ENCODE measurements at places on chromosomes 5 and 9.

GRCh38 chr5:142726188-142726731 is 40.4 kb upstream of the FGF1 start:
- DNase-seq: no peak

DNA sequence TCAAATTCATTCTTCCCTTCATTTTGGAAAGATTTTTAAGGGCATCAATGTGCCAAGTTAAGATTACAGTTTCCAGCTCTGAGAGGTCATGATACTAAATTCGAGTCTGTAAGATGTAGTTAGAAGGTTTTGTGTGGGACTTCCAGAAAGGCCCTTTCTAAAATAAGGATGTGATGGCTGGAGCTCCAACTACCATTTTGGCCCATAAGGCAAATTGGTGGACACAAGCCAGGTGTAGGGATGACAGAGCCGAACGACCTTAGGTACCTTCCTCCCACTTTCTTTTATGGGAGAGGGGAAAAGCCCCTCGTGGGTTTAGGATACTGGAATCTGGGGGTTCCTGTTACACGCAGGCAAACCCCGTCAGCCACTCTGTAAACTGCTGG is 54.3 kb upstream of the PTPDC1 start:
- no peak for DNase-seq

- DNase-seq: no peak
Measured at GRCh38 chr5:56440871-56441740, 208.0 kb upstream of the ANKRD55 start.

DNA sequence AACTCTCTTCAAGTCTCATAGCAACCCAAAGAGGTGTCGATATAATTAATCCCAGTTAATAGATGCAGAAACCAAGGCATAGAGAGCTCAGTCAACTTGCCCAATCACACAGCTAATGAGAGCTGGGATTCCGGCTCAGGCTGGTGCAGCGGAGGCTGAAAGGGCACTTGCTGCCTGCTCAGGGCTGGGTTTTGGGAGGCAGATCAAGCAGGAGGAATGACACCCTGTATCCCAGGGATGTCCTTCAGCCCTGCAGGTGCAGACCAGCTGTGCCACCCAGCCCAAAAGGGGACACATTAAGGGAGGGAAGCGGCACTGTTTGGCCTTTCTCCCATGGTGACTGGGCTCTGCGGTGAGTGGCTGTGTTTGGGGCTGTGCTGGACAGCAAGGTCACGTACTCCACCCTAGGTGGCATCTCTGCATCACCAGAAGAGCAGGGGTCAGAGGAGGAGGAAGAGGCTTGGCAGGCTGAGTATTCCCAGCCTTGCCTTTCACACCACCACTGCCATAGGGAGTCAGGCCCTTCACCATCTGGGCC is 124.1 kb downstream of the MVB12B start:
- no peak for DNase-seq

GRCh38 chr9:37032713-37033112 is 1.4 kb downstream of the PAX5 start:
- no peak for DNase-seq

- DNase-seq: no peak
Measured at GRCh38 chr5:139893873-139894272, 98.3 kb downstream of the PSD2 start.

GRCh38 chr5:135206862-135207261 is 172.8 kb upstream of the PITX1 start:
- no peak for DNase-seq

- no peak for DNase-seq
Measured at GRCh38 chr9:36433386-36433785, 33.3 kb upstream of the RNF38 start.

DNA sequence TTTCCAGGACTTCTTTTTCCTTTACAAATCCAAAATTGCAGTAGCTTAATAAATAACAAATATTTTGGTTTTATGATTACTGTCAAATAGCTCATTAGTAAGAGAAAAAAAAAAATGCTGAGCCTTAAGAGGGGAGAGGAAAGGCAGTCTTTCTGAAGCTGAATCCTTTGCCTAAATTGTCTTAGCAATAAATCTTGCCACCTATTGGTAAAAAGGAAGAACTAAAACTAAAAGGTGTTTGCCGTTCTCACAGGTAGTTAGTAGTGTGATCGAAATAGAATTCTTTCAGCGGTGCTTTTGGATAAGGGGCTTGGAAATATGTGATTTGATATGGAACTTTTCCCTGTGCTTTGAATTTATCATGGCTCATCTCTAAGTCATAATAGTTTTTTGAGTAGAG is 31.2 kb downstream of the PIK3R1 start:
- DNase-seq: no peak

DNA sequence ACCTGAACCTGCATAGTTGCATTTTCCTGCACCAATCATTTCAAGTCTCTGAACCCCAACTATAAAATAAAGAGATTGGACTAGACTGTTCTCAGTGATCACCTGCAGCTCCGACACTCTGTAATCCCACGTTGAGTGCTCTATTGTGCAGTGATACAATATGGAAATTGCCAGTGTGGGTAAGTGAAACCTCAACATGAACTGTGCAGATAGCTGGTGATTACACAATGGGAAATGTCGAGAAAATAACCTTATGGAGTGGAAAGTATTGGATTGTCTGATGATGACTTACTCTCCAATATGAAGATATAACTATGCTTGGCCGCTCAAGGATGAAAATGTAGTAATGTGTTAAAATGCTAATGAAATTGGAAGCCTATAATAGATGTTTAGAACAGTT is 293.1 kb upstream of the BRINP1 start:
- no peak for DNase-seq

- no peak for DNase-seq
Measured at GRCh38 chr5:95841914-95842812, 19.6 kb upstream of the GLRX start.

GRCh38 chr5:146993876-146994530 is 115.4 kb upstream of the PPP2R2B start:
- DNase-seq: no peak

GRCh38 chr5:151676314-151676712 is 10.4 kb downstream of the SPARC start:
- DNase-seq: no peak

GRCh38 chr5:119966028-119966427 is 336.7 kb downstream of the FAM170A start:
- no peak for DNase-seq

DNA sequence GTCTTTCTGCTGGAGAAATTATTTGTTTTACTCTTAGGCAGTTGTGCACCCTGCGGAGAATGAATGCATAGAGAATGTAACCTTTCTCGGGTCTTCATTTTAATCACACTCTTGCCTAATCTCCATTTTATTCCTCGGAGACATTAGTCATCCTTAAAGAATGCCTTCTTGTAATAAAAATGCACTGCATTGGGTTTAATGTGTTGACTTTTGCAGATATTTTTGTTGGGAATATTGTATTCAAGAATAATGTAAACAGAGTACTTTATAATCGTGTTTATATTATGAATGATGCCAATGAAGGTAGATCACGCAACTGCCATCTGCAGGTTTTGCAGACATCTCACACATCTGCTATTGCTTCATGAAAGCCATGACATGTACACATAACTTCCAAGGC is 1093.9 kb upstream of the CDH6 start:
- no peak for DNase-seq

- DNase-seq: no peak
Measured at GRCh38 chr9:108322326-108323098, 533.3 kb downstream of the ACTL7B start.

DNA sequence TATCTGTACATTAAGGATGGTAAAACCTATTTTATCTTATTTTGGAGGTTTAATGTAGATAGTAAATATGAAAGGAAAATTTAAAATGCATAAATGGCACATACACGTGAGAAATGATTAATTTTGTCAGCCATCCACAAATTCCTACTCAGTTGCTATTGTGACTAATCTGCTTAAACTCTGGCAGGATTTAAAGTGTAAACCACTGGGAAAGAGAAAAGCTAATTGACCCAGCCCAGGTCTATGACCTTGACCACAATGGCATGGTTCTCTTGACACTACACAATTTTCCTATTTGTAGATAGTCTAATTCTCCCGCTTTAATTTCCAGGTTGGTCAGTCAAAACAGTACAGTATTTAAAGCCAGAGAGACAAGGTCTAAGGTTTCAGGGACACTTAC is 459.0 kb upstream of the KLF4 start:
- no peak for DNase-seq
